ENCODE measurements at places on chromosomes 7 and 10.

DNA sequence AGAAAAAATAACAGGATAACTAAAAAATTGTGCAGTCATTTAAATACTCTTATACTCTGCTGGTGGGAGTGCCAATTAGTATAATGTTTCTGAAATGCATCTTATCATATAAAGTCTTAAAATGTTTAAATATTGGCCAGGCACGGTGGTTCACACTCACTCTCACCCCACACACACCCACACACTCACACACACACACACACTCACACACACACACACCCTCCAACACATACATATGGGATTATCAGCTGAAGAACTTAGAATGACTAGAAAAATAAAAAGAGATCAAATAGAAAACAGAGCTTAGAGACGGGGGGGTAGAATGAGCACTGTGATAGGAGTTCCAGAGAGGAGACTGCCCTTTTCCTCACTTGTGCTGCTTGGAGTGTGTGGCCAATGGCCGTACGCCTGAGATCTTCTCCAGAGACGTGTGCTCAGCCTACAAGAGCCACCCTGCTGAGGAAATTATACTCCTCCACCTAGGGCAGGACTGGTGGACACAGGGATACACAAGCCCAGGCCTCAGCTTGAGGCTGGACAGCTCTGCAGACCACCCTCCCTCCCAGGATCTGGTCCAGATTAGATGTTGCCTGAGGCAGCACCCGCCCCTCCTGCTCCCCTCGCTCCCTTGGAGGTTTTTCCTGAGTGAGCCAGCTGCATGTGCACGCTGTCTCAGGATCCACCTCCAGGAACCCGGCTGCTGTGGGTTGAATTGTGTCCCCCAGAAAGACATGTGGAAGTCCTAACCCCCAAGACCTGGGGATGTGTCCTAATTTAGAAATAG, 26.5 kb upstream of the PRKAG2 start:
- DNase-seq = no peak

- no peak for DNase-seq
Measured at GRCh38 chr7:101470668-101471487, 108.2 kb downstream of the COL26A1 start.

DNA sequence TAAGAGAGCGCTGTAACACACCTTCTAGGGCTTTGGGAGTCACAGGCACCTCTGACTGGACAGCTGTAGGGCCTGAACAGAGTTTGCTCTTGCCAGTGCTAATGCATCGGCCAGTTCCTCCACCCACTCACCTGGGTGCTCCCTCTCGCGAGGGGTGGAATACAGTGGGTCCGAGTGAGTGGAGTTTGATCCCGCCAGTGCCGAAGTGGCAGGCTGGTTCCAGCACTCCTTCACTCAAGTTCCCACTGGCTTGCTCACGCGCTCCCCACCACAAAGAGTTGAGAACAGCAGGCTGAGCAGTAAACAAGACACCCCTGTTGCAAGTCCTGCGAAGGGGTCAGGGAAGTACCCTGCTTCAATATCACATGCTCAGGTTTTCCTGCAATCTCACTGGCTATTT, 91.8 kb downstream of the SNX13 start:
- no peak for DNase-seq

GRCh38 chr10:113226831-113227445, 276.9 kb downstream of the TCF7L2 start:
- no peak for DNase-seq

DNA sequence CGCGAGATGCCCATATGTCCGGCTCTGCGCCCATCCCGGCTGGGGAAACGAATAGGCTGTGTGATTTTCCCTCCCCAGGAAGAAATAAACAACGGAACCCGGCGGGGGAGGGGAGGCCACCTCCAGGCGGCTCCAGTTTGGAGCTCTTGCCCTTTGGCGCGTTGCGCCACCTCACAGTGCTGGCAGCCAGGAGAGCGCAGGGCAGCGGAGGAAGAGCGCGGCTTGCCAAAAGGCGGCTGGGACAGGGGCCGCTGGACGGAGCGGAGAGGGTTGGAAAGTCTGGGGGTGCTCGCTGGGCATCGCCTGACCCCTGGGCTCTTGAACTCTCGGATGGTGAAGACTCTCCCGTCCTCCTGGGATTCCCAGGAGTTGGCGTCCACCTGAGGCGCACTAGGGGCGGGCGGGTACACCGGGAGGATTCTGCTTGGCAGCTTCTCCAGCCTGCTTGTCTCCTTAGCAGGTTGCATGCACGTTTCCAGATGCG, 5.3 kb upstream of the NEUROG3 start:
- no peak for DNase-seq

DNA sequence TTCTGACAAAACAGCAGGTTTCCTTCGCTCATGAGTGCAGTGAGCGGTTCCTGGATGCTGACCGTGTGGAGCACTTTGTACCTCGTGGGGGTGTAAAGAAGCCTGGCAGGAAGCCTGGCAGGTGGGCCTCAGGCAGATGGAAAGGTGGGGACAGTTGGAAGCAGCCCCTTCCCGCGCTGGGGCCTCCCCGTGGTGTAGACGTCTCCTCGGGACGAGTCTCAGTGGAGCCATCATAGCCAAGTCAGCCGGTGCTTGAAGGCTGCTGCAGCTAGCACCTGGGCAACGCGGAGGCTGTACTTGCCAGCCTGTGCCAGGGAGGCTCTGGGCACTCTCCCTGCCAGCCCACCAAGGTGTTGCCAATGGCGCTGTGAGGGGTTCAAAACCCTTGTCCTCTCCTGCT, 154.5 kb downstream of the WDR37 start:
- no peak for DNase-seq

DNA sequence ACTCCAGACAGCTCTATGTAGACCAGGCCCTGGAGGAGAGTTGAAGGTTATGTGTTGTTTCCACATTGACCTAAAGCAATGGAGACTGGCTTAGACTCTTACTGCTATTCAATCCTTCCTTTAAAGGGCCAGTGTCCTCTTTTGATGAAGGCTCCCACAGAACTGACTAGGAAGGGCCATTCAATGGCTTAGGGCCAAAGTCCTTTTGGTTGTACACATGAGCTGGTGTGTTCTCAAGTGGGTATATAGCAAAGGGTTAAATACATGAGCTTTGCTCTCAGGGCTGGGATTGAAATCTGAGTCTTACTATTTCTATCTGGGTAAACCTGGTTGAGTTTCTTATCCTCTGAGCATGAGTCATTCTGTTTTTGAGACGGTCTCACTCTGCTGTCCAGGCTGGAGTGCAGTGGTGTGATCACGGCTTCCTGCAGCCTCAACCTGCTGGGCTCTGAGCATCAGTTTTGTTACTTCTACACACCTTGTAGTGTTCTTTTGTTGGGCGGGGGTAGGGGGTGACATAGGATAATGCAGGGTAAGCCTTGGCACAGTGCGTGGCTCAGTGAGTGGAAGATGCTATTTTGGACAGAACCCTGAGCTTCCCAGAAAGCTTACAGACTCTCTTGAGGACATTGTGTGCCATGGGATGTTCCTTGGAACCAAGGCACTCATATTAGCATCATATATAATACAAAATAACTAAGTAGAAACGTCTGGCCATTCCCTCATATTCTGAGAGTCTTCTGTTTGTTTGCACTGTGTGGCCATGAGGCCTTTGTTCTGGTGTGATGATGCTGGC, 90.1 kb downstream of the ABCC2 start:
- no peak for DNase-seq

- no peak for DNase-seq
Measured at GRCh38 chr7:33157311-33157710, 27.9 kb downstream of the BBS9 start.

- DNase-seq = no peak
Measured at GRCh38 chr7:90605055-90605454, 8.9 kb downstream of the CDK14 start.

DNA sequence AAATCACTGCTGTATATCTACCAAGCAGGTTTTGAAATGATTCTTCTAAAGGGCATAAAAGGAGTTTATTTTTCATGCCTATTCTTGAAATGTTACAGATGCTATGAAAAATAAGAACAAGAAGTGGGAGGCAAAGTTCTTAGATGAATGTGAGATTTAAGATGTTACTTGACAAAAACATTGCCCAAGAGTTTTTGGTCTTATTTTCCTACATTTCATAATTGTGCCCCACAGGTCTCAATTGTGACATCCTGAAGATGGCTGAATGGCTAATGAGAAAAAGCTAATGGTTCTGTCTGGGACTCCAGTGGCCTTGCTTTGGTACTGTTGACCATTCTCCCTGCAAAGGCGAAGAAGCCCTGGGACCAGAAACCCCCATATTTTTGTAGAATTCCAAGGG, 43.0 kb upstream of the IFRD1 start:
- no peak for DNase-seq

- DNase-seq = no peak
Measured at GRCh38 chr7:148700661-148701064, 2.0 kb downstream of the CUL1 start.

DNA sequence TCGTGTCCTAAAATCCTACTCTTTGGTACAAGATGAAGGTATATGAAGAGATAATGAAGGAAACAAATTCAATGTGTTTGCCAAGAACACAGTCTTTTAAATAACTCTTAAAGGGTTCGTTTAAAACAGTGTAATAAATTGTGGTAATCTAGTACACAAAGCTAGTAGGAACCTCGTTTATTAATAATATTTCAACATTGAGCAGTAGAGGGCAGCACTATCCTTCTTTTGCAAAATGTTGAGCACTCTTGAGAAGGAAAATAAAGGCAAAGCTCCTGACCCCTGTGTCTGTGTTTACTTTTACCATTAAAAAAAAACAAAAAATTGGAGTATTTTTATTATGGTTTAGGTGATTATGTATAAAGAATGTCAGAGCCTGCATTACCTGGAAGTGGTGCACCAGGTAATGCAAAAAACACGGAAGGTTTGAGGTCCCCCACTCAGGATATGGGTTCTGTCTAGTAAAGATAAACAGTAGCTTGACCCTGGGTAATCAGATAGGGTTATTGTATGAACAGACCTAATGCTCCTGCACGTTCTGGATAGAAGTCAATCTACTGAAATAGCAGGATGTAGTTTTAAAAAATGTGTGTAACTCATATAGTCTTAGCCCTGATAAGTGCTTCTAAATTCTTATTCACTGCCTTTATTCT, 5.7 kb upstream of the GOT1 start:
- no peak for DNase-seq

DNA sequence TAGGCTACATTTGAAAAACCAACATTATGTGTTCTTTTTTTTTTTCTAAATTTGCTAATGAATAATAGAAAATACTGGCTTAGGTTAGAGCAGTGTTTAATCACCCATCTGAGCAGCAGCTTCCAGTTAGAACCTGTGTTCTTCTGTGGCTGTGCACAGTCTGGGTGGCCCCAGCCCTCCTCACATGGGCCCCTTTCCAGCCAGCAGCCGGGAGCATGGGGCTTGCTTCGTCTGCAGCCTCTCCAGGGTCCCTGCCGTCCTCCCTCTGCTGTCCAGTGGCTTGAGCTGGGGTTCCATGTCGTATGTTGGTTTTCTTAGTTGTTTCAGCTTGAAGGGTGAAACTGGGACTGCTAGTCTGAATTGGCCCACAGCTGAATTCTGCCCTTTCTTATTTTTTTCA, 37.3 kb downstream of the BNIP3 start:
- no peak for DNase-seq

DNA sequence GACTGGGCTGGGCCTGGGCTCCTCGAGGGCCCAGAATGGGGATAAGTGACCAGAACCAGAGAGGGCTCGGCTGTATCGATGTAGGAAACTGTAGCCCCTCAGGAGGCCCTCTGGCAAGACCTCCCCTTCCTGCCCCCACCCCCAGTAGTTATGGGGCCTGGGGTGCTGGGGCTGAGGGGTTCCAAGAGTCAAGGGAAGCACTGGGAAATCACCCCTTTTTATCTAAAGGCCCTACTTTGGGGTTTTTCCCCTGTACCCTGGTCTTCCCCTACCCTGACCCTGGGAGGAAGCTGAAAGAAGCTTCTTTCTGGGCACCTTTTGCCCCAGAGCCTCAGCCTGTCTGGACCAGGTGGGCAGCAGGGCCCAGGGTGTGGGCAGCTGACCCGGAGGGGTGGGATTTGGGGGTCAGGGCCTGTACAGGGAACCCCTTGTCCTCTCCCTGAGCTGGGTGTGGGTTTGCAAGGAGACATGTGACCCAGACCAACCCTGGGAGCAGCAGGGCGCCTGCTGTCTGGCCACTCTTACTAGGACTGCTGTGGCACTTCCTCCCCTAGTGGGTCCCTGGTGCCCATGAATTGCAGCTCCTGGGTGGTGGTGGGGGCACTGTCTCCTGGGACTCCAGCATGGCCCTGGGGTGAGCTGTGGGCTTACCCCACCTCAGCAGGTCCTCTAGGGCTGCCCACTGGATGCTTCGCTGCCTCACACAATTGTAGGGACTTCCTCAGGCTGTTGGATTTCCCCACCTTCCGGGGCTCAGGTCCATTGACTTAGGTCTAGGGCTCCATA, 1.5 kb downstream of the IRF5 start:
- no peak for DNase-seq

DNA sequence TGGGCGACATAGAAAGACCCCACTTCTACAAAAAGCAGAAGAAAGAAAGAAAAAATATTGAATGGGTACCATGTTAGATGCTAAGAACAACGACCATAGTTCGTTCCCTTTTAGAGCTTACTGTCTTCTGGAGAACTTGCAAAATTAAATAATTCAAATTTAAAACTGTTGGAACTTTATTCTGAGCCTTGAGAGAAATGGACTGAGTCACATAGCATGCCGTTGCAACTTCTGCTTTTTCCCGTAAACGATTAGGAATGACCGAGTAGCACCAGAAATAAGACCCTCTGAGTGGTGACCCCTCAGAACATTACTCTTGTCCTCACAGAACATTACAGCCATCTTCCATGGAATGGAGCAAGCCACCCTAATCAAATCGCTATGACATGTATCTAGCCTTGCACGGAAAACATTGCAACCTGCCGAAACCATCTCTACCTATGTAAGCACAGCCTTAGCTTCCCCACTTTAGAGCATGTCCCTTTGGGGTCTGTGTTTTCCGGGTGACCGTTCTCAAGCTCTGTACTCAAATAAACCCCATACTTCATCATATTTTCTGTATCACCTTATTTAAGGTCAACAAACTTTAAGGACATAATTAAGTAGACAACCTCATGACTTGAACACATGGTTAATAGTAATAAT, 179.1 kb downstream of the PRKCQ start:
- no peak for DNase-seq

DNA sequence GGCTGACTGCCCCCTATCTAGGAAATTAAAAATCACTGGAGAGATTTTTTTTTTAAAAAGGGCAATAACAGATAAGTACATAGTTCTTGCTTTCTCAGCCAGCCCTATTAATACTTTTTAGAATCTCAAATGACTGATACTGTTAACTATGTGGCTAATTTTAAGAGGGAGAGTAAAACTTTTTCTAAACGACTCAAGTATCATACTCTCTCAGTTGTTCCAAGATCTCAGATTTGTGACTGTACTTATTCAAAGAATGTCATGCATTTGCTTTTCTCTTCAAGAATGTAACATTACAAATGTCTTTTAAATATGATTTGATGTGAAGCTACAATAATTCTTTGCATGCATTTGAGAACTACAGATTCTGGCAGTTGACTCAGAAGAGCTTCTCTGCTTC, 55.4 kb upstream of the RAB11FIP2 start:
- DNase-seq = no peak

- DNase-seq = no peak
Measured at GRCh38 chr10:24661376-24661775, 62.3 kb downstream of the ARHGAP21 start.

- no peak for DNase-seq
Measured at GRCh38 chr7:137544453-137545058, 201.0 kb upstream of the PTN start.

GRCh38 chr10:90352288-90352687, 505.6 kb downstream of the HTR7 start:
- no peak for DNase-seq

- peak; percentile 3 for DNase-seq
Measured at GRCh38 chr7:31744294-31744874, 57.4 kb downstream of the PPP1R17 start.

Data from stimulated activated CD4-positive, alpha-beta T cell treated with anti-CD3 and anti-CD28 coated beads, TNF-alpha, amount 100 ng/mL, for 1 hour (primary cell).